ENCODE measurements at places on chromosomes 3 and 15.

DNA sequence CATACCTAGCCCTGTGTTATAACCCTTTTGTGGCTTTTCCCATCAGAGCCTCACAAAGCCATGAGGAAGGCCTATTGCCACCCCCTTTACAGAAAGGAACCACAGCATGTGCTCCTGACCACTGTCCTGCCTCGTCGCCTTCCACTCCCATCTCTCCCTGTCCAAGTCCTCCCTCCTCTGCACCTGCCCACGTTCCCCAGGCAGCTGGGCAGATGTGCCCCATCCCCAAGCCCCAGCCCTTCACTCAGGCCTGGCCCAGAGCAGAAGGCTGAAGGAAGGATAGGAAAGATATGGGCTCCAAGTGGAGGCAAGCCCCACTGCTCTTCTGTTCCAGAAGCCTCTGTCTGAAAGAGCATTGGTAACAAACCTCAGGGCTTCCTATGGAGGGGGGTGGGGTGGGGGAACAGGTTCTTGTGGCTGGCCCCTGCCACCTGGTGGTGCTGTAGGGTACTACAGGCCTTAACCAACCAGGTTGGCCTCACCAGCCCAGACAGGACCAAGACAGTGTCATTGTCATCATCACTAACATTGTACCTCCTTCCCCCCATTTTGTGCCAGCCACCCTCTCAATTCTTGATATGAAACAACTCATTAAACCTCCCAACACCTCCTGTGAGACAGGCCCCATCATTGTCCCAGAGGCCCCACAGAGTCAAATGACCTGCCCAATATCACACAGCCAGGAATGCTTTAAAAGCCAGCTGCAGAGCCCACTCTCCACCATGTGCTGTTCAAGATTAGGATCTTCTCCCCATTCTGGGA is 10.0 kb downstream of the POC1A start:
- peak; percentile 81 for DNase-seq

GRCh38 chr3:70550723-70551319 is 238.4 kb upstream of the MDFIC2 start:
- peak; percentile 48 for DNase-seq

DNA sequence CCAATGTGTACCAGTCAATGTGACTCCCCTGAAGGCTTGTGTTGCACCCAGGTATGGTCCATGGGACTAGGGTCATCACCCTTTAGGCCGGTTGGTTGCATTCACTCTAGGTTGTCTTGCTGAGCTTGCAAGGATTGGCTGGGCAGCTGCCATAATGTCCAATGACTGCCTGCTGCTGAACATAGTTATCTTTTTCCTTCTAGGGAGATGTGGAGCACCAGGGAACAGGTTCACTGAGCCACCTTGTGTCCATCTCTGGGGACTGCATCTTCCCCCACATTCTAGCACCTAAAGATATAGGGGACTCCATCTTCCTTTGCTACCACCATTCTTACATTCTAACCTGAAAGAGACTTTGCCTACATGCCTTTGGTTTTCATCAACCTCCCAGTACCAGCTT is 580.4 kb upstream of the TBL1XR1 start:
- DNase-seq, result peak; percentile 24

DNA sequence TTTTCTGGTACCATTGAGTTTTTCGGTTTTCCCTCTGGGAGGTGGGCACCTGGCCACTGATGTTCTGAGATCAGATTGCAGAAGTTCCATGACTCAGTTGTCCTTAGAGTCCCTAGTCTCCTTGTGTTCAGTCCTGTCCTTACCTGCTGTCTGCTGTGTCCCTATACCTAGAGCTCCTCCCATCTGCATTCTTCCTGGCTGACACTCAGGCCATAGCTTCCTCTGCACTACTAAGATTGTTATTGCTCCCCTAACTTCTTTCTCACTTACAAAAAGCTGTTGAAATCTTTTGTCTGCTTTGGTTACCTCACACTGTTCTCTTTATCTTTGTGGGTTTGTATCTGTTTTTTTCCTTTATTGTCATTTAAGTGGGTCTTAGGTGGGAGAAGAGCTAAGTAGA is 13.2 kb downstream of the USP3 start:
- peak; percentile 27 for DNase-seq

- DNase-seq, result no peak
These were observed 127.0 kb upstream of the ROBO2 start for GRCh38 chr3:76912841-76913383.
